GM04503 (cell line): ENCODE measurements at places on chromosomes 2 and 18.

- DNase-seq: no peak
Observed at GRCh38 chr2:202165945-202166344, 72.5 kb downstream of the SUMO1 start.

DNA sequence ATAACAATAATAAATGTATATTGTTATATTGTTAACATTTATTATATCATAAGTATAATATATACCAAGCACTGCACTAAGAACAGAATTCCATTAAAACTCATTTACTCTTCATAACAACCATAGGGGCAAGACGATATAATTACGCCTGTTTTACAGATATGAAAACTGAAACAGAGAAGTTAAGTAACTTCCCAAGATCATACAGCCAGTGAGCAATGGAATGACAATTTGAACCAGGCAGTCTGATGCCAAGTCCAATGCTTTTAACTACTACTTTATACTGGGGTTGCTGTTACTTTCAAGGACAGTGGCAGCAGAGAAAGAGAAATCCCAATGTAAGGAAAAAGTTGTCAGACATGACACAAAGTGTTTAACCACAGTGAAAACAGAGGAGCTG lies 338.8 kb upstream of the ID2 start:
- no peak for DNase-seq

- DNase-seq: no peak
Observed at GRCh38 chr2:47402555-47402804, 476 bp upstream of the MSH2 start.

DNA sequence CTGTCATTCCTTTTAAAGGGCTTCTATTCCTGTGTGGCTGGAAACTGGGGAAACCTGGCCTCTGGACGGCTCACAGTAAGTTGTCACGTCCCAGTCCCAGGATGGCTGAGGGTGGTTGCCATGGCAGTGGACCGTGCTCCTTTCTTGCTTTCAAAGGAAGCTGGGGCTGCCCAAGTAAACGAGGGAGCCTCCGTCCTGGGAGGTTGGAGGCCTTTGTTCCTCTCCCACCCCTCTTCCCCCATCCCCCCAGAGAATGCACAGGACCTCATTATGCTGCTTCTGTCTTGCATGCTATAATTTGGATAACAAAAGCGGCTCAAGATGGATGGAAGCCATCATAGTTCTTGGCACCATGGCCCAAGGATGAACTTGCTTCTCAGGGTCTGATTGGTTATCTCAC lies 325.5 kb upstream of the HS6ST1 start:
- no peak for DNase-seq

- no peak for DNase-seq
Observed at GRCh38 chr2:121258051-121258450, 27.0 kb downstream of the TFCP2L1 start.

GRCh38 chr18:31438402-31438801 lies 9.1 kb upstream of the DSG3 start:
- DNase-seq: no peak

GRCh38 chr2:102736110-102736409 lies 25.8 kb upstream of the TMEM182 start:
- no peak for DNase-seq

- no peak for DNase-seq
Observed at GRCh38 chr2:123532994-123533393, 492.1 kb upstream of the CNTNAP5 start.

- DNase-seq: no peak
Observed at GRCh38 chr2:179842498-179843153, 18.8 kb downstream of the ZNF385B start.

DNA sequence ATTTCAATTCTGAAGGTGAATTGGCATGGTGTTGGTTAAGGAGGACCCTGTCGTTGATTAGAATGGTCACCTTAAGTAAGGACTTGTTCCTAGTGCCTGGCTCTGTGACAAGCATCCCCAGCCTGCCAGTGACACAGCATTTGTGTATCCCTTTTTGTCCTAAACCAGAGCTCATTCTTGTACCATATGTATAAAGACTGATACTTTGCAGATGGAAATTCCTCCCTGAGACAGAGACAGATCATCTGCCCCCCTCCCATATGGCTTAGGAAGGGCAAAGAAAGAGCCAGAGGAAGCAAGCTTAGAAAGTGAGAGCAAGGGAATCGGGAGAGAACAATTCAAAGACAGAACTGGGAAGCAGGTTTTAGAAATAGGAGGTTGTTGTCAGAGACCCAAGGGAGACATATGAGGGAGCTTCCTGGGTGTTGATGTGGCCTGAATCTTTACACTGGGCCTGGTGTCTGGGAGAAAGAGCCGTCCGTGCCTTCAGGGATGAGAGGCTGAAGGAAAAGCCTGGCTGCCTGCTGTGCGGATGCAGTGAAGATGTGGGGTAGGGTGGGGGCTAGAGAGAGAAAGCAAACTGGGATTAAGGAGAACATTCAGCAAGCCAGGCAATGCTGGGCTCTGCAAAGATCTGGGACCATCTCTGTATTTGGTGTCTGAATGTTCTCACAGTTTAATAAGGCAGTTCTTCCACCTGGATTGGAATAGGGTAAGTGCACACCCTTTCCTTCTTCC lies 13.2 kb upstream of the CHRNA1 start:
- DNase-seq: no peak

DNA sequence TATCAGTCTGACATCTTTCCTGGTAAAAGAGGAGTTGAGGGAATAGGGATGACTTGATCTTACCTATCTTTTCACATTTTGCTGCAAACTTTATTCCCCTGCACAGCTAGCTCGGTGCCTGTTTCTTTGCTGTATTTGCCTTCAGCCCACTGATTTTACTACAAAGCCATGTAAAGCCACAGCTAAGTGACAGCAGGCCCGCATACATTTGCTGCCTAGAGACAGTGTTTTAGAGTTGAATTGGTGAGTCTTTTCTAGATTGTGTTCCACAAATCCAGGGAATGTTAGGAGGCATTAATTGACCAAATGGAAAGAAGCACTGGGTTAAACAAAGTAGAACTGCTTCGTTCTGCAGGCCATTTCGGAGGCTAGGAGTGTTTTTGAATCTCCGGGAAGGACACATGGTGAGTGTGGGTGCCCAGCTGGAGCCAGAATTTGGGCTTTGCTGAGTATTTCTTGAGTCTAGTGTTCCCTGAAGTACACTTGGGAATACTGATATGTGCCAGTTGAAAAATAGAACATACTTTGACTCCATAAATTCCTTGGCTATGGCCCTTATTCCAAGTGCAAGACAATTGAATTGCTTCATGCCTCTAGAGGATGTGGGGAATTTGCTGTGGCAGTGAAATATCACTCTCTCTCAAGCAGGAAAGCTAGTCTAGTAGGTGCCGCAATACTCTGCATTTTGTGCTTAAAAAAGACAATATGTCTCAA lies 329.8 kb downstream of the PTPRM start:
- no peak for DNase-seq

GRCh38 chr2:172533687-172534086 lies 22.2 kb upstream of the PDK1 start:
- no peak for DNase-seq

GRCh38 chr18:57807336-57808117 lies 4.4 kb upstream of the ATP8B1 start:
- peak; percentile 67 for DNase-seq
